ENCODE measurements at places on chromosomes 4 and X.
A peak's percentile ranks its signal among the peaks of the same experiment; 100 is the strongest.

- no peak for DNase-seq
Measured at GRCh38 chr4:179225594-179225993, 1783.4 kb upstream of the AGA start.

GRCh38 chrX:101303790-101304189, 12.7 kb upstream of the TAF7L start:
- no peak for DNase-seq

DNA sequence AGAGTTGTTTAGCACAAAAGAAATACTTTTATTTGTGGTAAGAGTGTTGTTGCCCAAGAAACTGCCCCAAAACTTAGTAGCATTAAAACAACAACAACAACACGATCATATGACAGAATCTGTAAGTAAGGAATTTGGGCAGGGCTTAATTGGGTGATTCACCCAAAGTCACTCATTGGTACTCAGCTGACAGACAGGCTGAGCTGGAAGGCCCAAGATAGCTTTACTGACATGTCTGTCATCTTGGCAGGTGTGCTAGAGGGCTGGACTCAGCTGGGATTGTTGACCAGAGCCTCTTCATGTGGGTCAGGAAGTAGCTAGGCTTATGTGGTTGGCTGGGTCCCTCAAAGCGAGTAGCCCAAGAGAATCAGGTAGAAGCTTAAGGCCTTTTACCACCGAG, 52.3 kb downstream of the KIAA0232 start:
- no peak for DNase-seq

DNA sequence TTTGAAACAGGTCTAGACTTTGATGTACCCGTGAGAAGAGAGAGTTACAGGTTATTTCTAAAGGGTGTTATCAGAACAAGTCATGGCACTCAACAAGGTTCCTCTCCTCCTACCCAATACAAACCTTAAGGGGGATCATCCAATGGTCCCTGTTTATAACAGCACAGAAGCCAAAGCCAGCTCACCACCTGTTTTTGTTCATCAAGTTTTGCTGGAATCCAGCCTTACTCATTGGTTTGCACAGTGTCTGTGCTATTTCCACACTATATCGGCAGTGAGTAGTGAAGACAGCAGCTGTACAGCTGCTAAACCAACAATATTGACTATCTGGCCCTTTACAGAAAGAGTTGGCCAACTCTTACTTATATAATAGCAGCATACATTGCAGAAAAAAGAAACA, 262.1 kb upstream of the STS start:
- no peak for DNase-seq

DNA sequence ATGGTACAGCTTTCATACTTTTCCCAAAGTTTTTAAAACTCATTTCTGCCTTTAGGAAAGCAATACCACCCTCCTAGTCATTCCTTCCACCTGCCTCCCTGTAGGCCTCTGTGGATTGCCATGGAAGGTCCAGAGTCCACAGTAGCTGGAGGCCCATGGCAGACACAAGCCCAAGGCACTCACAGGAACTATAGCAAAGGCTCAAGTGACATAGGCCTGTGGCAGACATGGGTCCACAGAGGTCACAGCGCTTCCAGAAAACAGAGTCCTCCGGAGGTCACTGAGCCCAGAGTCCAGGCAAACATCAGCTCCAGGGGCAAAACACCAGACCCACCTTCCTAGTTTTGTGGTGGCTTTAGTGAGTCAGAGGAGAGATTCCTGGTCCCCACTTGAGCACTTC, 147.6 kb upstream of the ATP6AP2 start:
- DNase-seq, result no peak

GRCh38 chrX:34058005-34058404, 74.1 kb downstream of the FAM47A start:
- no peak for DNase-seq

- no peak for DNase-seq
Measured at GRCh38 chrX:150513544-150513943, 54.9 kb upstream of the MTM1 start.

DNA sequence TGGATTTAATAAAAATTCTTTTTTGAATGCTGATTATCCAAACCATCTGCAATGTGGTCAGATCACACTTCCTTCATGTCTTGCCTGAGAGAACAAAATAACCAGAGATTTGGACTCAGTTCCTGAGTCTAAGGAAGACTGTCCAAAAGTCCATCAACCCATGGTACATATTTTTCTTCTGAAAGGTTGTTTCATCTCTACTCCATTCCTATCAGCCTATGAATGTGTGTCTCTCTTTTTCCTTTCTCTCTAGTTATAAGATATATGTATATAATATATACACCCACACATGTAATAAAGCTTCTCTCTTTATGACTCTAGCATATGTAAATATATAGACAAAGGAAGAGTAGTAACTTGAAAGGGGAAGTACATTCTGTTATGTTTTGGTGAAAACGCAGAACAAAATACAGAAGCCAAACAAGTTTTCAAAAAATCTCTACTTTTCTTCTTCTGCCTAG, 226.9 kb downstream of the ARHGAP24 start:
- no peak for DNase-seq

DNA sequence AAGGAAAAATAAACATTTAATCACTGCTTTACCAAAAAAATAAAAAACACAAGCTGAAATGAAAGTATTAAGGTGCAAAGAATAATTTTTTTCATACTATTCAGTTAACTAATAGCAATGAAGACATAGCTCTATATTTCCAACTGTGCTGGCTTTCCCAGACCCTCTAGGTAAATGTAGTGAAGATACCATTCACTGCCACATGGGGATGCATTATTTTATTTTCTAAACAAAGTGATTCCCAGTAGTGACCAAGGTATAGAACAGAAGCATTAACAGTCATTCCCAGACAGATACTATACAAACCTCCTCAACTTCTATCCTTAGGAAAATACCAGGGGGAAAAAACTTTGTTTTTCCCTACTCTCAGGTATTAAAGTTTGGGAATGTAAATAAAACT, 39.4 kb downstream of the ANTXR2 start:
- no peak for DNase-seq

- DNase-seq, result no peak
Measured at GRCh38 chr4:147994076-147994475, 262.2 kb downstream of the ARHGAP10 start.

DNA sequence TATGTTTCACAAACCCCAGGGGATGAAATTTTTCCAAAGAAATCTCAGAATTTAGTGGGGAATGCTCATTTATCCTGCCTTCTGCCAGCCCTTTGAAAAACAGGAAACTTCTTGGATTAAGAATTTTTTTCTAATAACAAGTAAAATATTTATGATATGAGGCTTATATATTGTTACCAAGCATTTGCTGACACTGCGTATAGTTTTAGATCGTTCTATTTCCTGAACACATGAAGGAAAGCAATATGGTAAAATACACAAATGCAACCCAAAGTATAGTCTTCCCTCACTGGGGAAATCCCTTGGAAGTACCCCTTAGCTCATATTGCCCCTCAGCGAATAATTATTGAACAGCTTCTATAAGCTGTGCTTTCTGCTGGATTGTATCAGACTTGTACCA, 54.4 kb upstream of the MND1 start:
- no peak for DNase-seq

DNA sequence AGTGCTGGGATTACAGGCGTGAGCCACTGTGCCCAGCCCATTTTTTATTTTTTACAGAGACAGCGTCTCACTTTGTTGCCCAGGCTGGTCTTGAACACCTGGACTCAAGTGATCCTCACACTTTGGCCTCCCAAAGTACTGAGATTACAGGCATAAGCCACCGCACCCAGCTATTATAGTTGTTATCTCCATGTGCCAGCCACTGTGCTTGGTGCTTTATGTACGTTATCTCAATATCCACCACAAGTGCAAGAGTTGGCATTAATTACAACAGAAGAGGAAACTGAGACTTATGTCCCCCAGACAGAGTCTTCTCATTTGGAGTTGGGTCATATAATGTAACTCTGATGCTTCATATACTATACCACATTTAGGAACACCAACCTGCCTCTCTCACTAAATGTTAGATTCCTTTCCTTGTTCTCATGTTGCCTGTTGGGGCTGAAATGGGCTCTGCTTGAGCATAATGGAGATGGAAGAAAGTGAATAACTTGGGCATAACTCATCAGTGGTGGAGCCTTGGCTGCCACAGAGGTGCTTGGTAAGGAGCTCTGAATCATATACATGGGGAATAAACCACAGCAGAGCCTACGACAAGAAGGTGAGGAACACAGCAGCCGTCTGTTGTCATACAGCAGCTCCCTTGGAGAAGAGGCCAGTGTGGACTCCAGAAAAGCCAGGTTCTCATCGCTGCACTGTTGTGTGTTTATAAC, 84.3 kb downstream of the SPRY1 start:
- DNase-seq, result no peak

DNA sequence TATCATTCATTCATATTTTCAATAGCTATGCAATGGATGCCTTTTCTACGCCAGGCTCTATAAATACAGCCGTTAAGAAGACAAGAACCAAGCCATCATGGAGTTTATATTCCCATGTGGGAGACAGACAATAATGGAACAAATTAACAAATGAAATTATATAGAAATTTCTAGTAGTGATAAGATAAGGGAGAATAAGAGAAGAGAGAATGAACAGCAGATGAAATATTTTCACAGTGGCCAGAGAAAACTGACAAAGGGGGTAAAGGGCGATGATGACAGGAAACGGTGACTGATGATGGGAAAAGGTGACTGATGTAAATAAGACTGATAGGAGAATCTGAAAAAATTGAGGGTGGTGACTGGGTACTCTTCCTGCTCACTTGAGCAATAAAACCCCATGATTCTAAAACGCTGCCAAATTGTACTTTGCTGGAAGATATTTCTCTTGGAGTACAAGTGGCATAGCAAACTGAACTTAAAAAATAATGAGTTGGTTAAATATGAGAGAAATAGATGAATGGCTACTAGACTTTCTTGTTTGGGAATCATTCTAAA, 13.2 kb downstream of the RNF150 start:
- no peak for DNase-seq

DNA sequence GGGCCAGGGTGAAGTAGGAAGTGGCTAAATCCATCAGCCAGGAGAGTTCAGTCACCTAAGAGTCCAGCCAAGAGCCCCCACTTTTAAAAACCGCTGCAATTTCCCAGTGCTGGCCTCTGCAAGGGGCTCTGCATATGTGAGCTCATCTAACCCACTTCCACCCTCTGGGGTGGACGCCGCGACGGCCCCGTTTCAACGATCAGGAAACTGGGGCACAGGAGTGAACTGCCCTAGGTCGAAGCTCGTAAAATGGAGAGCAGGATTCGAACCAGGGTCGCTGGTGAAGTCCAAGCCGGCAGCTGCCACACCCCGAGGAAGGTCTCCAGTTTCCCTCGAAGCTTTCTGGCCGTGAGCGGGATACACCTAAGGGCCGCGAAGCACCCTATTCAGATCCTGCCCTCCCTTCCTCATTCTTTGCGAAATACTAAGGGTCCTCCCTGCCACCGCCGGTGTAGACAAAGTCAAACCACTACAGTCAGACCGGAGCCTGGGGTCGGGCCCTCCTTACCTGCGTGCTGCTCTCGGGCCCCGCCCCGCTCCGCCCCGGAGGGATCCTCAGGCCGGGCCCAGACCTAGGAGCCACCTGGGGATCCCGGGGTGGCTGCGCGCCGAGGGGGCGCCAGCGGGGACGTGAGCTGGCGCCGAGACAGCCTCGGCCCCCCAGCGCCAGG, 446 bp downstream of the EVC2 start:
- DNase-seq, result no peak

- DNase-seq, result no peak
Measured at GRCh38 chrX:125497667-125498066, 178.0 kb downstream of the TEX13C start.

GRCh38 chr4:108382751-108383150, 214.0 kb upstream of the LEF1 start:
- no peak for DNase-seq

DNA sequence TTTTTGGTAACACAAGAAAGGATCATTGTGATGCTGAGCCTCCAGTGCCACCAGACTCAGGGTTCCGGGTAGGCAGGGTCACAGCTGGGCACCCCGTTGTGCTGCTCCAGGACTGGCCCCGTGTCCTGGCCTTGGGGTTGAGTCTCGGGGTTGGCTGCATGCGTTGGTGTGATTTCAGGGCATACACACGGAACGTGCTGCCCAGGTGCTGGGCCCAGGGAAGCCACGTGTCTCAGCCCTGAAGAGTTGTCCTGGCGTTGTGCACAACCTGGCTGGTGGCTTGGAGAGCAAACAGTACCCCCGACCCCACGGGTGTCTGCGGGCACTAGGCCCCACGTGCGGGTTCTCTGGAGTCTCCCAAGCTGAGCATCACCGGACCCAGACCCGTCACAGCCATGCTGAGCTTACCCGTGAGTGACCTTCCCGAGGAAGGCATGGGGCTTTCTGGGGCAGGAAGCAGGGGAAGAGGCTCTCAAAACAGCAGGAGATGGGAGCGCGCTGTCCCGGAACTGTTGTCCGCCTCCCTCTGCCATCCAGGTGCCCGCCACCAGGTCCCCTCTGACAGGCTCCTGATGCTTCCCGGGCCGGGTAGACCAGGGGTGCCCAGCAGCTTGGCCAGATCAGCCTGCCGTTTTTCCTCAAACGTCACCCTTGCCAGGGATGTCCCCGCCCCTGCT, 66.1 kb upstream of the ENPP6 start:
- DNase-seq, result no peak

- no peak for DNase-seq
Measured at GRCh38 chrX:118464501-118464900, 31.1 kb upstream of the DOCK11 start.

- no peak for DNase-seq
Measured at GRCh38 chr4:71711044-71711984, 72.6 kb downstream of the GC start.

DNA sequence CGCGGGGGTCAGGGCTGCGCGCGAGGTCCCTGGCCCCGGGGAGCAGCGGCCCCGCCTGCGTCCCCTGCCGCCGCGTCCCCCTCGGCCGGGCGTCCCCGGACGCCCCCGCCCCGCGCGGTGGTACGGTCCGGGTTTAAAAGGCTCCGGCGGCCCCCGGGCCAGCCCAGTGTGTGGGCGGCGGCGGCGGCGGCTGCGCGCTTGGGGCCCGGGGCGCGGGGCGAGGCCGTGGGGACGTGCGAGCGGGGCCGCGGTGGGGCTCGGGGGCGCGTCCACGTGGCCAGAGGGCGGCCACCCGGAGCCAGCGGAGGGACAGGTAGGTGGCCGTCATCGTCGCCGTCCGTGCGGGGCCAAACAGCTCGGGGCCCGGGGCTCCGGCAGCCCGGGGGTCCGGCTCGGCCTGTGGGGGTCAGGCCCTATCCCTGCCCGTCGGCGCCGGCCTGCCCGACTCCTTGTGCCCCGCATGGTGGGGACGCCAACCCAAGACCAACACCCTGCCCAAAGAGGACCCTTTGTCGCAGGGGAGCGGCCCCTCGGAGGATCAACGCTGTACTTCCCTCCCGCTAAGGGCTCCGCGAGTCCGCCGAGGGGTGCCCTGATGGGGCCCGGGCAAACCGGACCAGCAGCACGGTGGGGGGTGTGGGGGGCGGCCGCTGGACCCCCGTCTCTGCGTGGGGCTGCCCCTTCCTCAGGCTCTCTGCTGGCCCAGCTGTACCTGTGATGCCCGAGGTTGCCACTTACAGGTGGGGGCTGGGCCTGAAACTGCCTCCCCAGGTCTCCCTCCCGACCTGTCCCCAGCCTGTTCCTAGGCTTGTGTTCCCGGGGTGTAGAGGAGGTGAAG, at the start of gene PLXNA3:
Gene PLXNA3, plus strand, starts transcription at position 166 of the 838 bp plus-strand sequence. CDS start 1,903 bp downstream, outside the sequence.
- peak; percentile 58 for DNase-seq

Measured in activated CD4-positive, alpha-beta T cell treated with anti-CD3 and anti-CD28 coated beads, Interleukin-2, amount 50 U/mL, for 48 hours (primary cell).